ENCODE measurements at places on chromosomes 13 and 19. TPM values are rescaled to one million over a fixed set of nuclear protein-coding genes. Genes with fewer than 3 reads are reported as not detected.

The CLEC11A gene
- 1.9 TPM for total RNA-seq

The RCBTB1 gene
- total RNA-seq: 18.0 TPM

The MAP1S gene
- 25.0 TPM for total RNA-seq

The GRIK5 gene
- total RNA-seq: 0.04 TPM

The ZNF552 gene
- total RNA-seq: 3.0 TPM

The CD33 gene
- total RNA-seq: not detected

The IL17D gene
- total RNA-seq: 0.16 TPM

The CSNK1G2 gene
- total RNA-seq: 76.0 TPM

The IL4I1 gene
- total RNA-seq: not detected

The IER2 gene
- total RNA-seq: 123 TPM

The SOX1 gene
- not detected for total RNA-seq

The LILRA1 gene
- not detected for total RNA-seq

The IGFL2 gene
- total RNA-seq: not detected

The HTR2A gene
- not detected for total RNA-seq

The KIR3DL1 gene
- not detected for total RNA-seq

The C19orf85 gene
- not detected for total RNA-seq

The BBC3 gene
- total RNA-seq: 12.5 TPM

The MBD3L2 gene
- total RNA-seq: not detected

The UHRF1 gene
- 49.4 TPM for total RNA-seq

The PRSS57 gene
- total RNA-seq: not detected

The OR7A5 gene
- total RNA-seq: not detected

The KIR2DL3 gene
- not detected for total RNA-seq

The CACNG8 gene
- total RNA-seq: not detected

The ZNF724 gene
- 5.0 TPM for total RNA-seq

The CEACAM8 gene
- total RNA-seq: not detected

The PMIS2 gene
- total RNA-seq: not detected

The SHD gene
- not detected for total RNA-seq

All from hair follicular keratinocyte (primary cell).